ENCODE measurements at places on chromosomes 7 and 10.

- DNase-seq: no peak
These were observed 38.9 kb downstream of the CALCR start for GRCh38 chr7:93535616-93536015.

- DNase-seq: no peak
These were observed 10.1 kb downstream of the GNG11 start for GRCh38 chr7:93931655-93932054.

- no peak for DNase-seq
These were observed 770.9 kb downstream of the TNS3 start for GRCh38 chr7:46810986-46811385.

DNA sequence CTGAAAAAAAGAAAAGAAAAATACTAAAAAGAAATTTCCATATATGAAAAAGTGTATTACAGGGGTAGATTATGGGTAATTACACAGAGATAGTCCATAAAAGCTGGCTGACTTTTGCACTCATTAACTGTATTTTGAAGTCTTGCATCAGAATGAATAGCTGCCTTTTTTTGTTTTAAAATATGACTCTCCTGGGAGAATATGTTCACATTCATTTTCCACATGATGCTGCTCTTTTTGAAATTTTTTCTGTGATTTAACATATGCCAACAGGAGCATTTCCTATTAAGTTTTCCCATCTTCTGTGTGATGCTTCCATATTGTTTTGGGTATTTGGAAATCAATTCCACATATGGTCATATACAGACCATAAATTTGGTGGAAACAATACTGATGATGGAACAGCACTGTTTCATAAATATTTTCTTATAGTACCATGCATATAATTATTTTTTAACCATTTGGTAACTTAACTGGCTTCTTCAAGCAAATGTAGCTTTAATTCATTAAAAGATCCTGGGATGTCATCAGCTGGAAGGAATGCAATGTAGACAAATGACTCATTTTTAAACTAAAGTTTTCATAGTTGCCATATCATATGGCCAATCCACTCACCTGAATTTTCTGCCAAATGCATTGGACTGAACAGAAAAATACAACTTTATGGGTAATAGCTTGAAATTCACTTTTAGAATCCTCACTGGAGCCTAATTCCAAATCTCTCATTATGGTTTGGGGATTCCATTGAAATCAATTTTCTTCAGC lies 313.9 kb upstream of the GLI3 start:
- no peak for DNase-seq

- DNase-seq: no peak
These were observed 106.2 kb downstream of the TWIST1 start for GRCh38 chr7:19011212-19011611.

GRCh38 chr10:27760867-27761266 lies 15.2 kb upstream of the MKX start:
- no peak for DNase-seq

DNA sequence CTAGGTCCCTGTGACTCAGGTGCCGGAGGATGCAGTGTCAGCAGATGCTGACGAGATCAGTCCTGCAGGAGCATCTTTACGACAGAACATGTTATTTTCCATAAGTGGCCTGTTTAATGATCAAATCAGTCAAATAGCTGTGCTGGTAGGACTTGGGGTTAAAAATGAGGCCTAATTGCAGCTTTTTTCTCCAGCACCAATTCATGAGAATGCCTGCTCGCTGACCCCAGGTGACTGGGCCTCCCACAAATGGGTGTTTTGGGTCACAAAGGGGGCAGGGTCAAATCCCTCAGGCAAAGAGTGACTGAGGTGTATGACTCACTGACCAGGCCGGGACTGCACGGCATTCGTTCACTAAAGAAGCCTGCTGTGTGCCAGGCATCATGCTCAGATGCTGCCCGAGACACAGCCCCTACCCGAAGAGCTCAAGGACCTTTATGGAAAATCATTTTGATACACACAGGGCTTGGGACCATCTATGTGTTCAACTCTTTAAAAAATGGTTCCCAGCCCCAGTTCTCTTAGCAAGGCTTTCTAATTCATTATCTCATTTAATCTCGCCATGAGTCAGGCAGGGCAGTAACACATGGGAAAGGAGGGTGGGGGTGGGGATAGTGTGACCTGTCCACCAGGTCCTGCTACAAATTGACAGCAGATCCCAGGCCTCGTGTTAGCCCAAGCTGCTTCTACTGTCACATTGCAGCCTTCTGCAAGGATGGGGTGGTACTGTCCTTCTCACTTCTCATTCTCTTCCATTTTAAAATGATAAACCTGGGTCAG lies 21.1 kb downstream of the ZNF775 start:
- no peak for DNase-seq

DNA sequence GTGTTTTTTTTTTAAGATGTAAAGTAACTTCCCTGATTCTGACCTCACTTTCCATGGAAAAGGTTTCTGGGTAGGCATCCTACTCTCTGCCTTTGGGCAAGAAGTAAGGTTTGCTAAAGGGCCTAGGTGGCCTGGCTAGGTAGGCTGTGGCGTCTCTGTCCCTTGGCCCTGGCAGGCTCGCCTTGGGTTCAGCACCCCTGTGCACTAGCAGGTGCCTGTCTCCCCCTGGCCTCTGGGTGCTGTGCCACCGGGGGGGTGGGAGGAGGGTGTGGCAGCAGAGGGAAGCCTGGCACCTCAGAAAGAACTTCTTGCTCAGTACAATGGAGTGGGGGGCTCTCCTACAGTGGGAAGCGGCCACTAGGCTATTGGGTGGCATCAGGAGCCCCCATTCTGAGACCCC lies 14.0 kb downstream of the TECPR1 start:
- no peak for DNase-seq

GRCh38 chr7:27128776-27129728 lies 1.5 kb downstream of the HOXA4 start:
- no peak for DNase-seq

Measured in CD4-positive, alpha-beta T cell treated with Interleukin-15 for 1 hour (primary cell).